ENCODE measurements at places on chromosomes 7 and 10.

DNA sequence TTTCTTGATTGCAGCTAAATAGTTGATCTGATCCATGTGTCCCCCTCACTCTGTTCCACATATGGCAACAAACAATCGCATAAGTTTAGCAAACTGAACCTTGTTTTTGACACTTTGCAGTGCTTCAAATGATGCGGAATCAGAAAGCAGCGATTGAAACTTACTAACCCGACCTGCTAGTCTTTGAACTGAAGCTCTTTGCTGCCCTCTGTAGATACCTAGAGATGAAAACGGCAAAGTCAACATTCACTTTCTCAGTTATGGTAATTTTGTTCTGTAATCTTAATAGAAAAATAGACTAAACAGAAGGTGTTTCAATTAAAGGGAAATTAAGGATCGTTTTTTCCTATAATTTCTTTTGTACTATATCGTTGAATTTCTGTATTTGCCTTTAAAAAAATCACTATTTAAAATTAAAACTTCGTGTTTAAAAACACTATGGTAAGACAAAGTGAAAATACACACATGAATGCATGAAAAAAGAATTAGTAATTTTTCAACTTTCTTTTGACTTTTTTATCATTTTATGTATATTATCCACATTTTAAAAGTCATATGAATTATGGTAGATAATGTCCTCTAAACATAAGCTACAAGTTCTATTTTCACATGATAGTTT, 276.5 kb downstream of the MAGI2 start:
- peak; percentile 39 for DNase-seq

DNA sequence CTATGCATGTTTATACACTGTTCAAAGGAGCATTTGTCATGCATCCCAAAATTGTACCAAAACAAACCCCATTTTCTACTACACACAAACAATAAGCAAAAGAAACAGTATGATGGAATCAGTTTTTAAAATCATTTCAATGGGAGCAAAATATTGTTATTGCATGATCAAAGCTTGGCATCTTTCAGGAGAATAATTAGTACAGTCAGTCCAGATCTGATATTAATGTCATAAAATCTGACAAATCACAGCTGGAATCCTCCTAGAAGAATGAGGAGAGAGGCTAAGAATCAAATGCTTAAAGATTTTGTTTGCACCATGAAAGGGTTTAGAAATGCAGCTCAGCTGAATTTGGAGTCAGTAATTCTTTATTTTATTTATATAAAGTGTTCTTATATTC, 229.7 kb upstream of the SEMA3E start:
- DNase-seq = no peak

DNA sequence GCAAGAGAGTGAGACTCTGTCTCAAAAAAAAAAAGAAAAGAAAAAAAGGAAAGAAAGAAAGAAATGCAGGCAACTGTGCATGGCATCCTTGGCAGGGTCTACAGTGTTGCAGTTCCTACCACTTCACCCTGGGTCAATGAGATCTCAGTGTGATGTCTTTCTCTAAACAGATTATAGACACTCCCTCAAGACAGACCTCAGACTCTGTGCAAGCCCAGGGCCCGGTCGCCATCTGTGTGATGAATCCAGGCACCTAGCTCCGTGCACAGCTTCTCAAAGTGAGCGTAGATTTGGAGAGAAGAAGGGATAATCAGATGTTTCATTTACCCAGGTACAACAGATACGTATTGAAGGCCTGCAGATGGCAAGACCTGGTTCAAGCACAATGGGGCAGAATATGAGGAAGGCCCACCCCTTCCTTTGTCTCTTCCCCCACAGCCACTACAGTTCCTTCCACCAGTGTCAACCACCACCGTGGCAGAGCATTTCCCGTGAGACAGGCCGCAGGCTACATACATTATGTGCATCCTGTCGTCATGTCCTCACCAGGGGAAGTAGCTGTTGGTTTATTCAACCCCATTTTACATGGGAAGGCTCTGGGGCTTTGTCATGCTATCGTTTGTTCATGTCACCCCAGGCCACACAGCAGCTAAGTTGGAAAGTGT, 471.7 kb upstream of the GALNT17 start:
- DNase-seq = no peak

DNA sequence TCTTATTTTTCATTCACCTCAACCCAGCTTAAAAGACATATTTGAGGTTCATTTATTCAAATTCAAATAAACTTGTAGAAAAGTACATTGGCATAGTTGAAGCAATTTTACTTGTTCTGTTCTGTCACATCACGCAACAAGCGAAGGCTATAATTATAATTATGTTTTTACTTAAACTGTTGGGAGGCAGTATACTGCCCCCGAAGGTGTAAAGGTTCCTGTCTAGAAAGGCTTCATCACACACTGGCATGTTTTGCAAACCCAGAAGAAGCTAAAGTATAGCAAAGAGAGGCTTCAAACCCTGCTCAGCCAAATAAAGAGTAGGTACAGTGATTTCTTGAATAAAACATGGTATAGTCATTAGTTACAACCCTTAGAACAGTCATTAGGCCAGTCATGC, 62.6 kb downstream of the CDCA7L start:
- DNase-seq = no peak

- no peak for DNase-seq
Observed at GRCh38 chr7:129435414-129435829, 1.2 kb downstream of the STRIP2 start.

DNA sequence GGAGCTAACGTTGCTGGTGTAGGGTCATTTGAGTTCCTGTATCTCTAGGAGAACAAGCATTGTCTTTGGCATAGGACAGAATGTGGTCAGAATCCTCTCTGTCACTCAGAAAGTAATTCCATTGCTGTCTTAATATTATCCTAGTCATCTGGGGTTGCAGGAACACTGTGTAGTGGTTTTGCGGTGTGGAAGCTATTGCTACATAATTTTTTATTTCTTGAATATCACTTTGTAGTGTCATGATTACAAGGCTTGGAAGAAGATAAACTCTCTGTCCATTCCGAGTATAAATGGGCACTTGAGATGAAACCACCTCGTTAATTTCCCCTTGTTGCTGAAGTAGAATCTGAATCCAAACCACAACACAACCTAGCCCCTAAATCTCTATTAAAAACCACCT, 919.2 kb downstream of the LRMDA start:
- DNase-seq = no peak

All from NCI-H526 treated with DMSO at 0.1 percent for 48 hours (cell line).